Activated CD4-positive, alpha-beta T cell treated with anti-CD3 and anti-CD28 coated beads, Interleukin-2, amount 50 U/mL, for 4 hours (primary cell): ENCODE measurements at places on chromosomes 7 and 10.

DNA sequence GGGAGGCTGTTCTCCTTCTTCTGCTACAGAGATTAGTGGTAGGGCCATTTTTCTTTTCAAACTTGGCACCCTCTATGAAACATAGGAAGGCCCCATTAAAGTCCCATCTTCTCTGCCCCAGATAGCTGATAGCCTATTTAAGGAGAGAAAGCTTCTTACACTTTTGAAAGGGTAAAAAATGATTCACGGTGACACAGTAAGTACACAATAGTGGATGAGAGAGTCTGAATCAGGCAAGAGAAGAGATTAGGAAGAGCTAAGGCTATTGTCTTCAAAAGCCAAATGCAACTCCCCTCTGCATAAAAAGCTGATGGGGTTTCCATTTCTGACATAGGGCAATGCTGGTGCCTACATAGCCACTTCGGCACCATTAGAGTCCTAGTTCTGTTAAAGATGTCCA, 3.6 kb downstream of the INA start:
- no peak for DNase-seq

DNA sequence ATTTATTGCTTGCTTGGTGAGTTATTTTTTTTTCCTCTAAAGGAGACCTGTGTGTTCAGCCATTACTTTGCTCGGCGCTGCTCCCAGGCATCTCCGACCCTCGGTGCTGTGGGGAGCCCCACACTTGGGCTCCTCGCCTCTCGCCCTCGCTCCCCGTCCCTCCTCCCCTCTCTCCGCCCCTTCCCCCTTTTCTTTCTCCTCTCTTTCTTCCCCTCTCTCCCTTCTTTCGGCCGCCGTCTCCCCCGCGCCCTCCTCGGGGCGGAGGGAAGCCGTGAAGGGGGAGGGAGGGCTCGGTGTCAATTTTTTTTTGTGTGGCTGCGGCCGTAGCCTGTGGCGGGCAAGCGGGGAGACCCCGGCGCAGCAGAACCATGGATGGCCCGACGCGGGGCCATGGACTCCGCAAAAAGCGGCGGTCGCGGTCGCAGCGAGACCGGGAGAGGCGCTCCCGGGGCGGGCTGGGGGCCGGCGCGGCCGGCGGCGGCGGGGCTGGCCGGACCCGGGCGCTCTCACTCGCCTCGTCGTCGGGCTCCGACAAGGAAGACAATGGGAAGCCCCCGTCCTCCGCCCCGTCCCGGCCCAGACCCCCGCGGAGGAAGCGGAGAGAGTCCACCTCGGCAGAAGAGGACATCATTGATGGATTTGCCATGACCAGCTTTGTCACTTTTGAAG, 1.1 kb downstream of the AUTS2 start:
- DNase-seq = no peak

DNA sequence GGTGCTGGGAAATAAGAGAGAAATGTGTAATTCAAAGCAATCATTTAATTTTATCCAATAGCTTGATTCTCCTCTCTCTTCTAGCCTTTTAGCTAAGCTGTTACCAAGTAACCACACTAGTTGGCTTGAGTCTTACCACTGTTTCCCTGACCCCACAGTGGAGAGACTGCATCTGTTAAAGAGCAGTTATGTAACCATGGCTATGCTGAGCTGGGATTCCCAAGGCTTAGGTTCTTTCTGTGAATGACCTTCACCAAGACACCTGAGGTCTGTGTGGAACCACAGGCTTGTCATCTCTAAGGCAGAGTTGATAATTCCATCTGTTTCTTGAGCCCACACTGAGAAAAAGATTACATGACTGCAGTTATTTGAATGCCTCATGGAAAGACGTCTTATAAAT, 47.7 kb upstream of the ATRNL1 start:
- DNase-seq = no peak

- no peak for DNase-seq
Observed at GRCh38 chr10:61612450-61612849, 50.3 kb upstream of the CABCOCO1 start.

- DNase-seq = no peak
Observed at GRCh38 chr7:136009488-136010079, 32.4 kb upstream of the MTPN start.

DNA sequence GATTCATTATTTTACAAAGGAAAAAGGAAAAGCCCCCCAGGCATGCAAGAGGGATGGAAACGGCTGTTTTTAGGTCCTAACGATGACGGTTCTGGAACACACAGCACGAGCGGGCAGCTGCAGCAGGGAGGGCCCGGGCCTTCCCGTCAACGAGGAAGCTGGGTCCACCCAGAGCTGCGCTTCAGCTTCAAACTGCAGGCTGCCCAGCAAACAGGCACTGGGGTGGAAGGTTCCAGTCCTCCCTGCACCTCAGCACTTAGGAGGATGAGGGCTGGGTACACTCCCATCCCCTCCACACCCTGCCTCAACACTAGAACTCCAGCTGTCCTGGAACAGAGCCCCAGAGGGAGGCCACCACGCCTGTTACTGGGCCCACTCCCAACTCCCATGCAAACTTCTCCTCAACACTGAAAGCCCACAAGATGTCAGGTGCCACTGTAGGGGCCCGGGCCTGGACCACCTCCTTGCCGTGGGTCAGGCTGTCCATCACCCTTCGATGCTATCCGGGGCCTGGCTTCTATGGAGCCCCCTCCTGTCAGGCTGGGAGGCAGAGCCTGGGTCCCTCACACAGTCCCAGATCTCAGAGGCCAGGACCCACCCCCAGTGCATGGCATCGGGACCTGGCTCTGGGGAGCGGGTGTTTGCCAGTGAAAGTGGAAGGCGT, 33.0 kb downstream of the PAPOLB start:
- no peak for DNase-seq

DNA sequence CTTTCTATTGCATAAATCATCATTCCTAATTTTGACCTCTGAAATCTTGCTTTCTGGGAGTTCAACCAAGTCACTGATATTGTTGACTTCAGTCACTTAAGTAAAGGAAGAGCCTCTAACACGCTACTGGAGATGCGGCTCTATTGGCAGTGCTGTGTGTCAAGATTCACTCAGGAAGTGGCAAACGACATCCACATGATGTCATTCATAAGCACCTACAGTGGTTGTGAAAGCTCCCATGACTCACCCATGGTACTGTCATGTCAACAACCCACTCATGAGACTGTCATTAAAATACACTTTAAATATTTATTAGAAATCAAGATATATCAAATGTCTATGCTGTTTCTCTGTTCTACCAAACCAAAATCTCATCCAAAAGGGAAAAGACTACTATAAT, 52.5 kb upstream of the LHFPL3 start:
- no peak for DNase-seq

GRCh38 chr10:93620925-93621324, 8.6 kb downstream of the PDE6C start:
- no peak for DNase-seq

DNA sequence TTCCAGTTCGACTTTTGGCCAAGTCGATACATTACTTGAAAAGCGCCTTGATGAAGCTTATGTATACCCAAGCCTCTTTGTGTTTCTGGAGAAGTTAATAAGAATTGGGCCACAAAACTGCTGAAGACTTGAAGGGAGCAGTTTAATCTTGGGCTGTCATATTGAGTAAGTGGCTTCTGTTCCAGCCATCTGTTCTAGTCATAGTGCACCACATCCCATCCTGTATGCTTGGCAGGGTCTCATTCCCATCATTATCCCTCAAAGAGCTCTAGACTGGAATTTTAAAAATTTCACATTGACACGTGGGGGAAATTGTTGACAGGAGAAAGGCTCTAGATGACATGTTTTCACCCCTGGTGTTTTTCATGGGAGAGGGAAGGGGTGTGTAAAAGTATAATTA, 196.6 kb upstream of the PLPP4 start:
- DNase-seq = no peak

GRCh38 chr10:4246881-4247358, 461.9 kb upstream of the KLF6 start:
- no peak for DNase-seq

GRCh38 chr7:131919920-131920709, 363.7 kb upstream of the PODXL start:
- no peak for DNase-seq

GRCh38 chr7:123190109-123190831, 9.5 kb downstream of the SLC13A1 start:
- DNase-seq = no peak

GRCh38 chr10:49287689-49288340, 11.2 kb upstream of the C10orf71 start:
- DNase-seq = no peak

- no peak for DNase-seq
Observed at GRCh38 chr10:31350891-31351290, 31.9 kb downstream of the ZEB1 start.

GRCh38 chr10:31278279-31278941, 40.6 kb upstream of the ZEB1 start:
- no peak for DNase-seq

GRCh38 chr10:46550076-46550790, 6.2 kb downstream of the GPRIN2 start:
- DNase-seq = no peak

- DNase-seq = no peak
Observed at GRCh38 chr10:68957654-68958053, 1.7 kb downstream of the DDX21 start.

DNA sequence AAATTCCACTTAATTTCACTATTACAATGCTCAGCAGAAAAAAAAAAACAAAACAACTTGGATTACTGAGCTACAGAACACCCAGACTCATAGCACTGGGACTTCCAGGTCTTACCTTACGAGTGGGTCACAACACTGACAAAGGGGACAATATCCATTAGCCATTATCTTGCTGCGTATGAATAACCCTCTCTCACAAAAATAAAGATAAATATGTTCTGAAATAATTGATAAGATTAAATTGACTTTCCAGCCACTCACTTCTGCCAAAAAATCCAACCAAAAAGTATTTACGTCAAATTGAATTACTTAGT, 128.7 kb downstream of the PKD1L1 start:
- no peak for DNase-seq

- DNase-seq = no peak
Observed at GRCh38 chr7:151286148-151286547, 37.7 kb upstream of the SMARCD3 start.

DNA sequence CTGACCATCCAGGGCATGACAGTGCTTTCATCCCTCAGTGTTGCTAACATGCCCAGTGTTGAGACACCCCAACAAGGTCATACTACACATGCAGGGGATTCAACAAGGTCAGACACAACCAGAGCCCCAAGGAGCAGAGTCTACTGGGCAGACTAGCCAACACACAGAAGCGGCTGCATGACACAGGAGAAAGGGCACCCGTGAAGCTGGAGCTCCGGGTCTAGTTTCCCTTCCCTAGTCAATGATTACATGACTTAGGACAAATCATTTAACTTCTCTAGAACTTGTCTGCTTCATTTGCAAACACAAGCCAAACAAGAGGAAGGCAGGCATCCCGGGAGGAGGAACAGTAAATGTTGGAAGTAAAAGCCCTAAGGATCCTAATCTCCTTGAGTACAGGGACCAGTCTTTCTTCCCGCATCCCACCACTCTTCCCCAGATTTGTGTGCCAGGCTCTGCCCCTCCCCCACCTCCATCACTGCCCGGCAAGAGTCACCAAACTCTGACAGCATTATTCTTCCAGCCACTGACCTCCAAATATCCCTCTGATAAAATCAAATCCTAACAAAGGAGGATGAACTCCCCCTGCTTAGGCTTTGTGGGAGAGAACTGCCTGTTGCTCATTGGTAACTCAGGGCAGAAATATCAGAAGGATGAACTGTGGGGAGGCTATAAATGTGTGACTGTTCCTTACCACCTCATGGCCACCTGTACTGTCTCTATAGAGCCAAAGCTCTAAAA, 104.3 kb downstream of the KCNMA1 start:
- DNase-seq = no peak

DNA sequence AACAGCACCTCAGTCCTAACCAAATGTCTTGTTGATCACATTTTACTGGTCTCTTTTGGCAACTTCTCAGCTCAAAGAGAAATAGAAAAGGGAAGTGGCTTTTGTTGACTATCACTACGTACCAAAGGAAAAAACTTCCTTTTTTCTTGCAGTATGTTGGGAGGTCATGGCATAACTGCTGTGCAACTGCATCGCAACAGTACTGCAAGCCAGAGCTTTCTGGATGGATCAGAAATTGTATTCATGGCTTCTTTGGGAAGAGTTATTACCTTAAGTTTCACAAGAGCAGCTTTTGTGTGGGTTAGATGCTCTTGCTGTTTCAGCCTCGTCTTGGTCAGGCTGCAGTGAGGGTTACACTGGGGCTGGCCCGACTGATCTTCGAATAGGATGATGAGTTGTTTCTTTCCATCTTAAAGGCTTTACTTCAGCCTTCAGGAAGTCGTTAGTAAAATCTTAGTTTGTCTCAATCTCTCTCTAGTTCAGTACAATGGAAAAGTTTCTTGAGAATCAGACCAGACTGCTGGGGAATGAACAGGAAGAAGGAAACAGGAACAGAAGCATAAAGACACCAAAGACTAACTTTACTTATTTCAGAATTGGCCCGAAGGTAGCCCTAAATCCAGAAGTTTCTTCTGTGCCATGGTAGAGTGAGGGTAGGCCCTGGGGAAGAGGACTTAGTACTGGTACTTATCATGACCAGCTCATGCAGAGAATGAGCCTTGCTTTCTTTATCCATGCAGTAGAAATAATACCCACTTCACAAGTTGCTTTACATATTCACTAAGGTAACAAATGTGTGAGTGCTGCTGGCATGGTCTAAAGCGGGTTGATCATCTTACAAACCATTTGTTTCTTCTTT, 153.6 kb downstream of the CELF2 start:
- DNase-seq = no peak

DNA sequence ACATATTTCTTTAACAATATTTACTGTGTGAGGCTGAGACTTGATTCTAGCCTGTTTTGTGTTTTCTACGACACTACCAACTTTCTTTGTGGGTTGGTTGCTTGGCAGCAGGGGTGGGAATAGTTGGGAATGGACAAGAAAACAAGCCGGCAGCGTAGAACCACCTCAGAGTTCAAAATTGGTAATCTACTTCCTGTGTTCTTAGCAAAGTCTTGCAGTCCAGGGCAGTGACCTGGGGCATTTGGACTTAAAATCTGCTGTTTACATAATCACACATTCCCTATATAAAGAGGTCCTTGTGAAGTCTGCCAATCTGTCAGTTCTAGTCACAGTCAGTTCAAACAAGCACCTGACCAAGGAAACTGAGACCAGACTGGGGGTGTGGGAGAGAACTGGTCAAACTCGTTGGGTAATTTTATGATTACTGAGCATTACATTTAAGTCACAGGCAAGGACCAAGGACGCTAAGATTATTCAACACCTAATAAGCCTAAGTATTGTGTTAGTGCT, 167.9 kb downstream of the CPEB3 start:
- no peak for DNase-seq

GRCh38 chr10:78390817-78391216, 357.2 kb downstream of the RPS24 start:
- DNase-seq = no peak

- no peak for DNase-seq
Observed at GRCh38 chr7:27314111-27314510, 71.5 kb downstream of the EVX1 start.
